GM03348 (cell line): ENCODE measurements at places on chromosomes 3 and 15.

GRCh38 chr3:128808672-128809071 lies 70.7 kb upstream of the ACAD9 start:
- no peak for DNase-seq

DNA sequence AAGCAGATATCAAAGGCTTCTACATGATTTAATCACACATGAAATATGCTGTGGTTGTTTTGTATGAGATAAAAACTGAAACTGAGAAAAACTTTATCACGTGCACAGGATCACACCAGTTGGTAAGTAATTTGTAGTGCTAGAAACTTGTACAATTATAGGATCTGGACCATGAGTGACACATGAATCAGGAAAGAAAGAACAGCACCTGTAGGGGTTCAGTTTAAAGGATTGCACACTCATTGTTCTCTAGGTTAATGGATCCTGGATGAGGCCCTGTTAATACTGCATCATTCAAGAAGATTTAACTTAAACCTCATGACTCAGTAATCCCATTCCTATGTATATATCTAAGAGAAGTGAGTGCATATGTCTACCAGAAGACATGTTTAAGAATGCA lies 87.9 kb downstream of the STT3B start:
- DNase-seq = no peak

DNA sequence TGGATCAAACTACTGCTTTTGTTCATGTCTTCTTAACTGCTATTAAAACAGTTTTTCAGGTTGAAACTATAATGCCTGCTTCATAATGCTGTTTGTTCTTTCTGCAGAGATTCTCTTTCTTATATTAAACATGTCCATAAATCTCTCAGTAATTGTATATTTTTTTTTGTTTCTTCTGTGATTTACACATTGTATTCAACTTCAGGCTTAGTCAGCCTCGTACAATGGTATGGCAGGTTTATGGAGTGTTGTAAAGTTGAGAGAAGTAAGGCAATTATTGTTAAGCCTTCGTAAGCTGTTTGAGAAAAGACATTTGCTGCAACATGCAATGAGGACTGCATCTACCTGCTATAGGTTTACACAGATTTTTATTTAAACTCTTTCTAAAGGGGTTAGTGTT lies 977.1 kb downstream of the DIPK2A start:
- DNase-seq = no peak

- DNase-seq = no peak
These were observed 120.4 kb upstream of the TSPAN3 start for GRCh38 chr15:77191230-77191834.

DNA sequence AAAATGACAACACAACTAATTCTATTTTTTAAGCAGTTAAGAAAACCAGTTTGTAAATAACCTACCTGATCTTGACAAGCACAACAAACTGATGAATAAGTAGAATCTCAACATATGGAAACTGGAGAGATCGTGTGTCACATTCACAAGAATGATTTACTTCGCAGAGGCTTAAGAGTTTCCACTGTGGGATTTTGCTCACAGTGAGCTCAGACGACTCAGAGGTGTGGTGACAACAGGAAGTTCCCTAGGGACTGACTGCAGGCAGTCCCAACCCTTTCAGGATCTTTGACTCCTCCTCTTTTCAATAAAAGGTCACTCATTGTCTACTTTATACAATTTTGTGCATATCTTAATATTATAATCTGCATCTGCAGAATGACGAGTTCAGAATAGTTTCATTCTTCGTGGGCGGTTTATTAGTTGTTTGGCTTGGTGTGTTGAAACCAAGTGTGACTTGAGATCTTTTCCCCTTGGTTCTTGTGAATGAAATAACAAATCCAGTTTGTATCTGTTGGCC lies at the start of gene LIPH:
Gene LIPH (minus strand): TSS at position 231 of the 520 bp plus-strand sequence. CDS start 117 bp downstream, at position 114.
- DNase-seq = peak; percentile 36
